ENCODE measurements at places on chromosomes 2 and 18.

DNA sequence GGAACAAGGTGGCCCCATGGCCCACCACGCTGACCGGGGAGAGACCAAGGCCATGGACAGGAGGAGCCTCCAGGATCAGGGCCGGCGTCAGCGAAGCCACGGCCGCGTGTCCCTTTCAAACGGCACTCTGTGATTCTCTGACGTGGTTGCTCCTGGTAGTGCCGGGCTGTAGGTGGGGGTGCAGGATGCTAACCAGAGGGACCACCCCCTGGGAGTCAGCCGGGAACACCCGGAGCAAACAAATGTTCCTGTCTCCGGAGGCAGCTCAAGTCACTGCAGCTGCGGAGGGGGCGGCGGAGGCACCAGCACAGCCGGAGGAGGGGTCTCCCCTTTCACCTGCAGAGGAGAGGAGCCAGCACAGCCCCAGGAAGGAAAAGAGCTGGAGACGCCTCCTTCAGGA lies 750.6 kb upstream of the SALL3 start:
- DNase-seq = no peak

DNA sequence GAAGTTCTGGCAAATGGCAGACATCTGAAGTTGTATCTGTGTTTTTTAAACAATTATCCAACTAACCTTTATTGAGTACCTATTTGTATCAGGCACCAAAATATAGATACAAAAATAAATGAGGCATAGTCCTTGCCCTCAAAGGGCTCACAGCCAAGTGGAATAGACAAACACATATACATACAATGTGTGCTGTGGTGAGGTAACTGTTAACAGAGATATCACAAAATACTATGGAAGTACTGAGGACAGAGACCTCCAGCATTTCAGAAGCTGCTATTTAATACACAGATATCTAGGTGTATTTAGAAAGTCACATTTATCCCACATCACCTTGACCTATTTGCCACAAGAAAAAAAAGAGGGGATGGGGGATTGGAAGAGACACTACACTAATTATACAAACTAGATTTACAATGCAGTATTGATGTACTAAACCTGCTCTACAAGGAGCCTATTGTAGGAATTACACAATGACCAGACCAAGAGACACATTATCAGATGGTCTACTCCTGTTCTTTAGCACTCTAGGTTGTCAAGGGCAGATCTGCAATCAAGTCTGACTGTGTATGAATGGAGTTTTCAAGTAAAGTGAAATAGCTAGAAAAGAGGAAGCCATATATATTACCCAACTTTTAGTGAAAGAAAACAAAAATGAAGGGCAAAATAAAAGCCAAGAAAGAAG lies 62.2 kb downstream of the SPIRE1 start:
- no peak for DNase-seq

DNA sequence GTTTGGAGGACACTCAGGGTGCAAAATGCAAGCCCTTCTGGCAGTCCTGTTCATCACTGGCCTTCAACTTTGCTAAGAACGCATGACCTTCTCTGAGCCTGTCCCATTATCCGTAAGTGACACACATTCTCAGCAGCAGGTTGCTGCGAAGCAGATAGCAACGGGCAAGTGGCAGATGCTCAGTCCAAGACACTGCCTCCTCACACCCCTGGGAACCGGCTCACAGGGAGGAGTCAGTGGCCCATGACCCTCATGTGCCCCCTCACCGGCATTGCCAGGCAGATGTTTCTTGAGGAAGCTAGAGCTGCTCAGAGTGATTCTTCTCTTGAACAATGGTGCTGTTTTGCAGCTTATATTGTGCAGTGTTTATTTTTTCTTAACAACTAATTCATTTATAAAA lies 737.2 kb upstream of the HS6ST1 start:
- DNase-seq = no peak

DNA sequence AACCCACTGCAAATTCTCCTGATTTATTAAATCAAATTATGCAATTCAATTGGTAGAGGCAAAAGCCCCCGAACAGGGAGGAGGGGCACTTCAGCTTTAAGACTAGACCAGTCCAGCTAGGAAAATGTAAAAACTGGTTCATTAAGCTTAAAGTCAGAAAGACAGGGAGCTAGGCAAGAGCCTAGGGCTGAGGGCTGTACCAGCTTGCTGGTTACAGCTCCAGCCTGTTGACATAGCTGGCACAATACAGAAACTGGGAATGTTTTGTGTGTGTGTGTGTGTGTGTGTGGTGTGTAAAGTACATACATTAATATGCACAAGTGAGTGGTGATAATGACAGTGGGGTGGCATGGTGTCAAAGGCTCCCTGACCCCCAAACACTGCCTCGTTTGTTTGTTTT lies 307.0 kb upstream of the CELF4 start:
- no peak for DNase-seq
